ENCODE measurements at places on chromosomes 12 and 14. TPM values are rescaled to one million over a fixed set of nuclear protein-coding genes. Genes with fewer than 3 reads are reported as not detected.

DNA sequence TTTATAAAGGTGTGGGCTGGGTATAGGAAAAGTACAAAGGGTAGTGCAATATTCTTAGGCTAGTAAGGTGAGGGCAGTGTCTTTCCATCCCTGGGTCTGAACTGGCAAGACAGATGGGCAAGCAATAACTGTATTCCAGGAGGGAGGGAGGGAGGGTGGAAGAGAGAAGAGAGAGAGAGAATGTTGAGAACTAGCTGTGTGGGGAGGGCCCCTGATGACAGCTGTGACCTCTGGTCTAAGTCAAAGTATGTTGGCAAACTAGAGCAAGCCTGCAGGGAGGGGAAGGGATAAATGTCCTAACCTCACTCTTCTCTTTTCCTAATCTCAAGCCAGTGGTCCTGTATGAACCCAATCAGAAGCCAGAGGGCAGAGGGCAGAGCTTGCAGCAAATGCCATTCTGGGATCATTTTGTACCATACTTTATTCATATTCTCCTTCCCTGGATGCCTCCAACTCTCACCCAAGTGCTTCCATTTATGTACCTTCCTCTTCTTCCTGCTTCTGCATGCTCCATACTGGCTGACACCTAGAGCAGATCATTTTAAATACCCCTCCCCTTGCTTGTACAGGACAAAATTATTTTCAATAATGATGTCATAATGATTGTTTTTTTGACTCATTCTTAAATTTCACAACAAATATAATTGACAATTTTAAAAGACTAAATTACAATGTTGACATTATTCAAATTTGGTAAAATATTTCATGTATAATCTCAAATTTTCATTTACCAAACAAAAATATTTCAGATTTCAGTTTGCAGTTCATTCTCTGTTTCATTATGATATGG lies 75.9 kb downstream of the AKAP6 start:
- DNase-seq: no peak

DNA sequence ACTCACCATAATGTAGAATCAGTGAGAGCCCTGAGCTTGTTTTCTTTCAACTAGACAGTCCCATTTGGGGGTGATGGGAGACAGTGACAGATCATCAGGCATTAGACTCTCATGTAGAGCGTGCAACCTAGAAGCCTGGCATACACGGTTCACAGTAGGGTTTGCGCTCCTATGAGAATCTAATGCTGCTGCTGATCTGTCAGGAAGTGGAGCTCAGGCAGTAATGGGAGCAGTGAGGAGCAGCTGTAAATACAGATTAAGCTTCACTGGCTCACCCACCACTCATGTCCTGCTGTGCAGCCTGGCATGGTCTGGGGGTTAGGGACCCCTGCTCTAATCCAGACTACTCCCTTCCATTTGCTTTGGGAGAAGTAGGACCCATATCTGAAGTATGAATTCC lies 55.6 kb downstream of the FNTB start:
- no peak for DNase-seq

DNA sequence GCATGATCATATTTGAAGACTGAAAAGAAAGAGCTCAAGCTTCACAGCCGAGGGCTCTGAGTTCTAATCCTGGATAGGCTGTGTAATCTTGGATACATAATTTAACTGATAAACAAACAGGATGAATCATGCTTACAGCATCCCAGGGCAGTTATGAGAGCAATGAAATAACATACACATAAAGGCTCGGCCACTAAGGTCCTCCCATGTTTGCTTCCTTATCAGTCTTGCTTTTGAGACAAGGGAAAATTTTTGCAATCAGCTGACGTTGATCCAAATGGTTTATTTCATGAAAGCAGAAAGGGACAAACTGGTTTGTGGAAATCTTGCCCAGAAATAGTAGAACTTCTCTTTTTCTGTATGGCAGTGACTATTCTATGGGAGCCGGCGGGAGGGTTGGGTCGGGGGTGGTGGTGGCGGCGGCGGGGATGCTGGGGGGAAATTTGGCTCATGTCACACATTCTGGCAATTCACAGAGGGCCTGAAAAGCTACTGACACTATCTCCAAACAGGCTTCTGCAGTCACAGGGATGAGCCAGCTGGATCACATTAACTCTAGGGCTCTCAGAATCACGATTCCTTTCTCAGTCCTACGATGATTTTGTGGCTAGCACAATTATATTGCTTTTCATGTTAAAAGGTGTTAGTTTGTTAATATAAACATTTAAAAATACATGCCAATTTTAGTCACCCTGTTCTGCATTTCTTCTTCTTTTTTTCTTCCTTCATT lies 124.5 kb downstream of the SLC8A3 start:
- no peak for DNase-seq

- DNase-seq: no peak
Measured at GRCh38 chr12:114685869-114686268, 1.9 kb upstream of the TBX3 start.

DNA sequence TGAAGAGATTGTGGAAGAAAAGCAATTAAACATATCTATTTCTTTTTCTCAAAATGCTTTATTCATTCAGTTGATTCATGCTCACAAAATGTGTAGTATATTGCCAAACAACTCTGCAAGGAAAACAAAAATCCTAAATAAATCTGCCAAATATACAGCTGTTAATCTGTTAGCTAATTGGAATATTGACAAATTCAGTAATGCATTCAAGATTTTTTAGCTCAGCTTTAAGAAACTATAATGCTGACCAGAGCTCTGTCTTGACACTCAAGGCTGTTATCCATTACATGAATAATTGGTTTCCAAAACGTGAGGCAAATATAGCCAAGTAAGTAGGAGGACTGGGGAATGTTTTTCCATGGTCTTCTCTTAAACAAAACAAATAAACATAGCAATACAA lies 146.8 kb downstream of the TMTC2 start:
- peak; percentile 75 for DNase-seq

DNA sequence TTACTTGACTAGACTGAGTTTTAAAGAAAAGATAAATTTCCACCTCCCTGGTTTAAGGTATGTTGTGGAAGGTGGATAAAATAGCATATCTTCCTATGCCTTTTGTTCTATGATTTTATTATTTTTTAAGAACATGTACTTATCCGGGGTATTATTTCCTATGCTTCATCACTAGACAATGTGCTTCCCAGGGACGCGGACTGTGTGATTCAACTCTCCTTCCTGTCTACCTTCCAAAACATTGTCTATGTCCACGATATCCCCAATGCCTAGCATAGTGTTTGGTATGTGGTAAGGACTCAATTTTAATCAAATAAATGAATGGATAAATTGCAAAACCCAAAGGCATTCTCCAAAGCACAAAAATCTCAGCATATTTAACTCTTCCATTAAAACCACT lies 8.3 kb upstream of the CCND2 start:
- DNase-seq: no peak

Gene TAS2R30
- polyA plus RNA-seq: 0.33 TPM
